Stimulated activated CD8-positive, alpha-beta memory T cell treated with anti-CD3 and anti-CD28 coated beads, Interleukin-4, amount 100 ng/mL, for 4 hours (primary cell): ENCODE measurements at places on chromosomes 3 and 15.

- no peak for DNase-seq
Observed at GRCh38 chr15:40088929-40089755, 19.5 kb downstream of the BMF start.

DNA sequence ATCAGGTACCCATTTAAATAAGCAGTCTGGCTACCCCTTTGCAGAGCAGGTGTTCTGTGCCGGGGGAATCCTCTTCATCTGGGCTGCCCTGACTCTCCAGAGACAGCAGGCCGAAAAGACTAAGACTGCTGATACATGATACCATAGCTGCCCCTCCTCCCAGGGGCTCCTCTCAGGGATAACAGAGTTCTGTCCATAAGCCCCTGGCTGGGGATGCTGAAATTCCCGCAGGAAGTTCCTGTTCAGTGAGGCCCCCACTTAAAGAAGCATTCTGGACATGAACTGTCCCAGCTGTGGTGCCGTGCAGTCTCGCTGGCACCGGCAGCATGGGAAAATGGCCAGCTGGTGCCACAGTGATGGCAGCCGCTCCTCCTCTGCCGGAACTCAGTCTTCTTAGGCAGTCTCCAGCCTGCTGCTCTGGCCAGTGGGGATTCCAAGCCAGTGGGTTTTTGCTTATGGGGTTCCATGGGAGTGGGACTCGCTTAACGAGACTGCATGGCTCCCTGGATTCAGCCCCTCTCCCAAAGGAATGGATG is 1026.2 kb downstream of the NAALADL2 start:
- DNase-seq, result no peak

DNA sequence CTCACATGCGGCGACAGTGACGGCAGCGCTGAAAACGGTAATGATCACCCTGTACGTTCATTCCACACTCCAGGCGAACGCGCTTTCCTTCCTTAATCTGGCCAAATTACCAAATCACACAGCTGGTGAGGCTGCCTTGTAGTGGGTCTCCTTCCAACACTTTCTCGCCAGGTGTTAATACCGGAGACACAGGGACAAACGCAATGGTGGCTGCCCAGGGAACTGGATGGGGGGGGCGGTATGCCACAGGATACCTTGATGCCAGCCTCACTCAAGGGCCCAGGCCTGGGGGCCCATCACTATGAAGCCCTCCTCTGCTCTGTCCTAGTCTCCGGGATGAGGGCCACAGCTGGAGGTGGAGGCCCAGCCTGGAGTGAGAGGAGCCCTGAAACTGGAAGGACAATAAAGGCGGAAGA is 1.4 kb upstream of the CAMK2N2 start:
- DNase-seq, result no peak

DNA sequence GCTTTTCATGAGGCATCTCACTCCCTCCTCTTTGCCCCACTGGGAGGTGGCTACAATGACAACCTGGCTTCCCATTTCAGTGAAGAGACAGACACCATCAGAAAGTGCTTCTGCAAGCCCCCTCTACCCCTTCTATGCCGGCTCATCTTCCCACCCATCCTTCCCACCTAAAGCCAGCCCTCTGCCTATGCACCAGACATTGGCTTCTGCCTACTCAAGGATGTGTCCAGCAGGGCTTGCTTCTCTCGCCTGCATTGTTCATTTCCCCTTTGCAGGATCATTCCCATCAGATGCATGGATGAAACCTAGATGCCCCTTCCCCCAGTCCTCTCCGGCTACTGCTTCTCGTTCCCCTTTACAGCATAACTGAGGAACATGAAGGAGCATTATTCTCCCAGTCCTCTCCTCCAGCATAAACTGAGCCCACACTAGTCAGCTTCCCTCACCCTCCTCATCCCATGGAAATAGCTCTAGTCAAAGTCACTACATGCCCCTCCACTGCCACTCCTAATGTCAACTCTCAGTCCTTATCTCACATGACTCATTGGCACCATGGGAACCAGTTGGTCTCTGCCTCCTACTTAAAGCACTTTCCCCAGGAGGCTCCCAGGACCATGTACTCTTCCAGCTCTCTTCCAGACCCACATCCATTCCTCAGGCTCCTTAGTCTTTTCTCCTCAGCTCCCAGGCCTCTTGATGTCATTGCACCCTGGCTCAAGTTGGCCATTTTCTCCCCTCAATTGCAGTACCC is 47.9 kb downstream of the TM2D3 start:
- no peak for DNase-seq

DNA sequence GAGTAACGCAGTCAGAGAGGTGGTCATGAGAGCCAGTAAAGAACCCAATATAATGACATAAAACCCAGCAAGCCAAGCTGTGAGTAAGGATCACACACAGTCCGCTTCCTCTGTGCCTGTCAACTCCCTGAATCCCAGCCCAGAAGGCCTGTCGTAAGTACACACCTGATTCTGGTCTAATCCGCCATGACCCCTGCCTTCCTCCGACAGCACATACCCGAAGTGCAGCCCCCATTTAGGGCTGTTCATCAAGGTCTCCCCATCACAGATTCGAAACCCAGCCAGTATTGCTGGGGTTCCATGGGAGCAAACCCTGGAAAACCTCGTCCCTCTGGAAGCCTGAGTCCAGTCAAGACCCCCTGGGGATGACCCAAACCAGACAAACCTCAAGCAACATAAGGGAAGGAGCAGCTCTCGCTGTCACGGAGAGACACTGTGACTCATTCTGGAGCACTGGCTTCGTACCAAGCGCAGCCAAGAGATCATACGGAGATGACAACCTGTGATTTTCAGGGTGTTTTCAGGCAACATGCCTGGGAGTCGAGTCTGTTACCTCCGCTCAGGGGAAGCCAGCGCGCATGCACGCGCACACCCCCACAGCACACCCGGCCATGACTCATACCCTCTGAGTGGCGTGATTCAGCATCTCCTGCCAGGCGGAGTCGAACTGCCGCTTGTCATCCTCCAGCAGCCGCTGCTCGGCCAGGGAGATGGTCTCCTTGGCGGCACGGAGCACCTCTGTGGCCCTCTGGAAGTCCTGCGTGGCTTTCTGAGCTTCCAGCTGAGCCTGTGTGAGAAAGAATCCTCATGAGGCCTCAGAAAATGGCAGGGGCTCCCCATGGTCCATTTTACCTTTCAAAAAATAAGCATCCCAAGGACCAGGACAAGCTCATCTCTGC is 63.0 kb downstream of the SH3BP5 start:
- DNase-seq, result peak; percentile 84

- DNase-seq, result no peak
Observed at GRCh38 chr15:74421302-74422245, 12.2 kb downstream of the SEMA7A start.

DNA sequence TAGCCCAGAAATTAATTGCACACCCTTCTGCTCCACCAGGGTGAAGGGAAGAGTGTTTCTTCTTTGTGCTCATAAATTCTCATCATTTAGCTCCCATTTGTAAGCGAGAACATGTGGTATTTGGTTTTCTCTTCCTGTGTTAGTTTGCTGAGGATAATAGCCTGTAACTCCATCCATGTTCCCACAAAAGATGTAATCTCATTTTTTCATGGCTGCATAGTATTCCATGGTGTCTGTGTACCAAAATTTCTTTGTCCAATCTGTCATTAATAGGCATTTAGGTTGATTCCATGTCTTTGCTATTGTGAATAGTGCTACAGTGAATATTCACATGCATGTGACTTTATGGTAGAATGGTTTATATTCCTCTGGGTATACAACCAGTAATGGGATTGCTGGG is 86.8 kb downstream of the DTWD1 start:
- no peak for DNase-seq

- no peak for DNase-seq
Observed at GRCh38 chr3:49460188-49460890, 9.7 kb upstream of the DAG1 start.

- no peak for DNase-seq
Observed at GRCh38 chr3:162546910-162547309, 1050.3 kb downstream of the OTOL1 start.
